ENCODE measurements at places on chromosomes 12 and 14.

DNA sequence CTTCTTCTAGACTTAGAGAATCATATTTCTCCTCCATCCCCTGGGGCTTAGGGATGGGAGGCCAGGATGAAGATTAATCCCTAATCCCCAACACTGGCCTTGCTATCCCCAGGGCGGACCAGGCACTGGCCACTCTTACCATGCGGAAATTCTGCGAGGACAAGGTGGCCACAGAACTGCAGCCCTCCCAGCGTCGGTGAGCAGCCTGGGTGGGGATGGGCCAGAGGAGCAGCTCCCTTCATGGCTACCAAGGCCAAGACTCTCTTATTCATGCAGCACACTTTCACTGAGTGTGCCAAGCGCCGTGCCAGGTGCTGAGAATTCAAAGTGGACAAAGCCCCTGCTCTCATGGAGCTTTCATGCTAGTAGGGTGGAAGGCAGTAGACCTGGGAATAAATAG is 7.0 kb downstream of the TNS2 start:
- no peak for DNase-seq

DNA sequence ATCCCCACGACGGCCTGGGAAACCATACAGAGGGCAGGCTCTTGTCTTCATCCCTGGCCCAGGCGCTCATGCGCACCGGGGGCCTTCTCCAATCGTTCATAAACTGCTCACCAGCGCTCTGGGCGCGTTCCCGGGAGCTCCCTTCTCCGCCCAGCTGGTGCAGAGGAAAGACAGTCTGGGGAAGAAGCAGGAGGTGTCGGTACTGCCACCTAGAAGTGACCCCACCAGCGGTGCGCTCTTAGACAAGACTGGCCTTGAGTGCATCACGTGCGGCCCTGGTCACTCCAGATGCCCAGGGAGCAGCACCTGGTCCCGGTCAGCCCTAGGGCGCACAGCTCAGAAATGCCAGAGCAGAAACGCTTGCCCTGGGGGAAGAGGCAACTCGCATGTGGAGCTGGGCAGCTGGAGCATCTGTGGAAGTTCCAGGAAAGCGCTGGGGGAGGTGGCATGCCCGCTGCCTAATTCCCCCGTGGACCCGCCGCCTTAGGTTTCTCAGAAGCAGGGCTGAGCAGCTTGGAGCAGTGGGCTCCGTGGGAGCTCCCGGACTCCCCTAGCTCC is 2.5 kb downstream of the GSC start:
- no peak for DNase-seq

DNA sequence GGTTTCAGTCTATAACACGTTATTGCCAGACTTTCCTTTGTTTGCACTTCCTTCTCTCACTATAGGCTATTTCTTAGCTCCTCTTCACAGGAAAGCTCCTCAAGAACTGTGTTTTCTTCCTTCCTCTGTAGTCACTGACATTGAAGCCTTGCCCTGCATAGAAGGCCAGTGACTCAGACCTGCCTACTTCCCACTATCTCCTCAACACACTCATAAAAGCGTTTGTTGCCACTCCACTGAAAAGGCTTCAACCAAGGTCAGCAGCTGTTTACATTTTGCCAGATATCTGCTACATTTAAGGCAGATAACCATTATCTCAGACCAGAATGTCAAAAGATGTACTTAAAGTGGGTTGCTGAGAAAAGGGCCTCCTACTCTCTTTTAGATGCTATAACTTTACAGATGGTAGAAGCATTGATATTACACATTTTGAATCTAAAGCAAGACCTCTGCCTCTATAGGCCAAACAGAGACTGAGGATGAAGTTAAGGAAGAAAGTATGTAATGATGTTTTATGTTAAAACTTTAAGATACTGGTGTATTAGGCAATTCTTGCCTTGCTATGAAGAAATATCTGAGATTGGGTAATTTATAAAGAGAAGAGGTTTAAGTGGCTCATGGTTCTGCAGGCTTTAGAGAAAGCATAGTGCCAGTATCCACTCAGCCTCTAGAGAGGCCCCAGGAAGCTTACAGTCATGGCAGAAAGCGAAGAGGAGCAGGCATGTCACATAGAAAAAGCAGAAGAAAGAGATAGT is 233.3 kb upstream of the FLRT2 start:
- no peak for DNase-seq

- no peak for DNase-seq
Observed at GRCh38 chr12:461425-461824, 1.7 kb downstream of the B4GALNT3 start.

DNA sequence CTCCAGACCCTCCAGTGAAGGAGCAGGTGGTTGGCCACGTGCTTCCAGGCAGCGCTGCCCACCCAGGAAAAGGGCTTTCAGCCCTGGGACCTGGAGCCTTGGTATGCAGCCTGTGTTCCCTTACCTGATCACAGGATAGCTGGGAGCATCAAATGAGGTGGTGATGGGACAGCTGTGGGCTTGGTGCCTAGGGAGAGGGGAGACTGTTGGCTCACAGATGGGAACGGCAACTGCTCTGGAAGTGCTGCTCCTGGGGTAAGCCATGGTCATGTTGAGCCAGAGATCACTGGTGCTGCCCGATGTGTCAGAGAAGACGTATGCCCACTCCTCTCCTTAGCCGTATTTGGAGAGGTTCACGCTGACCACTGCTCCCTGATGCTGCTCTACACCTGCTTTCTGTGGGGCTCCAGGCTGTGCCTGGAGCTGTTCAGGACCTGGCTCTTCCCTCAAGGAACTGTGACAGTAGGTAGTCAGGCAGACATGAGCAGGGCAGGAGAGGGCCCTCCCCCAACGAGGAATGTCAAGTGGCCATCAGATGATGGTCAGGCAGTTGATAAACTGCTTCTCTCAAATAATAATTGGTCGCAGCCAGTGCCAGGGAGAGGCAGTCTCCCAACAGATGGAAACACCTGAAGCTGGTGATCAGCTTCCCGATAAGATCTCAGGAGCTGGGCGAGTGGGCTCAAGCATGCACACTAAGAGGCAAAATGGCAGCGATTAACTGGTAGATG is 2.8 kb upstream of the CYP46A1 start:
- DNase-seq, result no peak

- no peak for DNase-seq
Observed at GRCh38 chr12:13769966-13770365, 211.4 kb downstream of the GRIN2B start.

DNA sequence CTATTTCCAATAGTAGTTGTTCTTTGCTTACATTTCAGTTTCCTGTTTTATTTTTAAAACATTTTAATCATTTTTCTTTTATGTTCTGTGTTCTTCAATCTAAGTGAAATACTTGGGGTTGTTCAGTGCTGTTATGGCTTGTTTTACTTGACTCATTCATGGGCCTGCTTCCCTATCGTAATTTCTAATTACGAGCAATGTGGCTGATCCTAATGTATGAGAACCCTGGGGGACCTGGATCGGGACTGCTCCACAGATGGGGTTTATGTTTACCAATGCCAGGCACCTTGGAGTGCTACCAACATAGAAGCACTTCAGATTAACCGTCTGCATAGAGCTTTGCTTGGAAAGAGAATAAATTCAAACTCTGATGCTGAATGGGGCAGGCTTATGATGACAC is 29.8 kb downstream of the TECPR2 start:
- no peak for DNase-seq

- peak; percentile 77 for DNase-seq
Observed at GRCh38 chr14:74955229-74956026, at the start of gene PGF. Gene PGF (minus strand): TSS chr14:74955597. CDS start chr14:74955242, 355 bp downstream.

- no peak for DNase-seq
Observed at GRCh38 chr12:66739940-66740651, 61.2 kb upstream of the GRIP1 start.

DNA sequence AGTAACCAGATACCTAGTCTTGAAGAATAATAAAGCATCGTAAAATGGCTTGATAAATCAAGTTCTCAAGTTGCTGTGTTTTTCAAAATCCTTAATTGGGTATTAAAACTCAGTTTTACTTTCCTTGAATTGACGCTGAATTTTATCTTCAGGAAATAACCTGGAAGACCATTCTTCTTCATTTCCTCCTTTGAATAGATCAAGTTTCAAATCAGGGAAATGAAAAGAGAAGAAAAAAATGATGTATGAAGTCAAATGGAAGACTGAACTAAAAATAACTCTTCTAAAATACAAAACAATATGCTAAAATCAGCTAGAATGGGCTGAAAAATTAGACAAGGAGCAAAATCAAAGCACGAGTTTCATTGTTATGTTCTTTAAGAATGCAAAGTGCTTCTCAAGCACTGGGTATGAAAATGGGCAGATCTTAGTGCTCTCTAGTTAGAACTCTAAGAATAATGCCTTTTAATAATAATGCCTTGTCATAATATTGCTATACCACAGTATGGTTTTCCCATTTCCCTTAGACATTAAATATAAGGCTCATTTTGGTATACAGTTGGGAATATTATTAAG is 54.6 kb upstream of the CLEC14A start:
- DNase-seq, result no peak

GRCh38 chr14:101369916-101370592 is 191.2 kb upstream of the DIO3 start:
- DNase-seq, result no peak

- no peak for DNase-seq
Observed at GRCh38 chr14:58133739-58134138, 18.3 kb downstream of the ARMH4 start.

- DNase-seq, result no peak
Observed at GRCh38 chr12:96365604-96366380, 34.4 kb downstream of the CDK17 start.

DNA sequence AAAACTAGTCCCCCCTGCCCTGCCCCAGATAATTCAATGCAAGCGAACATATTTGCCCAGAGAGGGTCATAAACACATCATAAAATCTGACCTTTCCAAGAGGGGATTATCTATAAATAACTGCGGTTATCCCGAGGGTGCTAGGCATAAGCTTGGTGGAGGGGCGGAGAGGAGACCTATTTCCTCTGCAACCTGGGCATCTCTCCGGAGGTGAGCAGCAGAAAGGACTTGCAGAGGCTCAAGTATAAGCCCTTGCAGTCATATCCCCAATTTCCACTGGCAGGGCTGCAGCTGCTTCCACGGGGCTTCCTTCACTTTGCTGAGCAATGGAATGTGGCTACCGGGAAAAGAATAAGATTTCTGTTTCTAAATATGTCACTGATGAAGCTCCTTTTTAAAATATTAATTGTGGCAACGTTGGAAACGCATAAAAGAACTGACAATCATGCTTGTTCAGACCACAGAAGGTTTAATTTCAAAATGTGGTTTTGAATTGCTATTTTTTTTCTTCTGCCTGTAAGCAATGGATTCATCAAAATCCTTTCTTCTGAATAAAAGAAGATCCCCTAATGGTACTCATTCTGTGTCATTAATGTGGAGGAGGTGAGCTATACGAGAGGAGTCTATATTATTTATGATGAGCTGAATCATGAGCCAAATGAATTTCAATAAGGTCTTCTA is 268.9 kb upstream of the ATP2B1 start:
- no peak for DNase-seq
